Aorta (tissue), 5 donors: ENCODE measurements at places on chromosomes 16 and 17. TPM values are rescaled to one million over a fixed set of nuclear protein-coding genes. Genes with fewer than 3 reads are reported as not detected.

The ADAMTS18 gene
- 0.03 TPM for polyA plus RNA-seq

DNA sequence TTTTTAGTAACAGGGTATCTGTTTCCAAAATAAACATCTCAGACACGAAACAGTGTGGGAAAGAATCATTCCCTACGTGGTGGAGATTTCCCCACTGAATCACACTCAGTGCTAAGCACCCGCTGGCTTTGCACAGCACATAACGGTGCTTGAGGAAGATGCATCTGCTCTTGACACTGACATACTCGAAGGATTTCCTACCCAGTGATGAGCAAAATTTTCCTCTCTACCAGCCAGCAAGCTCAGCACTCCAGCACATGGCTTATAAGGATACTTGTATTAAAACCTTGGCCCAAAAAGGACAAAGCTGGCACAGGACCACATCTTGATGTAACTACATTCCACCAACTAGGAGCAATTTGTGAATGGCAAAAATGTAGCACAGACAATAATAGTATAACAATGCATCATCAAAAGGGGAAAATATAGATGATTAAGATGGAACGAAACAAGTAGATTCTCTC lies 59.0 kb downstream of the ANKFY1 start:
- DNase-seq: peak; percentile 71

DNA sequence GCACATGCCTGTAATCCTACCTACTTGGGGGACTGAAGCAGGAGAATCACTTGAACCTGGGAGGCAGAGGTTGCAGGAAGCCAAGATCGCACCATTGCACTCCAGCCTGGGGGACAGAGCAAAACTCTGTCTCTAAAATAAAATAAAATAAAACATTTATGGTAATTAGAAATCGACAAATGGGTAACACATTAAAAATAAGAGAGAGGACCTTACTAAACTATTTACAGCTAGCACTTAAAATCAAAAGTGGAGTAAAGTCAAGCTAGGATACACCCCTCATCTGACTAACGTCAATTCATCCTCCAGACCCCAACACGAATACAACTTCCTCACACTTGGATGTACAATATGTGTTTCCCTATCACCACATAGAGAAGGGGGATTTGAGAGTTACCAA lies 27.8 kb upstream of the RHOT1 start:
- DNase-seq: no peak

- no peak for DNase-seq
These were observed 921.4 kb upstream of the EEF2KMT start for GRCh38 chr16:6018848-6019489.

DNA sequence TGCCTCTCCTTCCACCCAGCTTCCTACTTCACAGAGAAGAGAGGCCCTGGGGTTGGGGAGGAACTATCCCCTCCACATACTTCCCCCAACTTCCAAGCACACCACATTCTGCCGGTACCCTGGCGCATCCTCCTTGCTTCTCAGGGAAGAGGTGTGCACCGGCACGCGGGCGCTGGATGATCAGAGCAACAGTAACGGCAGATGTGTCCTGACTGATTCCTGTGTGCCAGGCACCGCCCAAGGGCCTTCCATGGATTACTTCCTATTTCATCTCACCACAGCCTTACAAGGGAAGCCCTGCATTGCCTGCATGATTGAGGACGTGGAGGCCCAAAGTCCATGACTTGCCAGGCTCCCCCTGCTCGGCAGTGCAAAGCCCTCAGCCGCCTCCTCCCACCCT lies 21.1 kb upstream of the MLKL start:
- no peak for DNase-seq

- no peak for DNase-seq
These were observed 769.0 kb downstream of the KCNJ2 start for GRCh38 chr17:70938336-70938735.

GRCh38 chr17:17812211-17813054 lies 24.4 kb downstream of the SREBF1 start:
- peak; percentile 80 for DNase-seq

DNA sequence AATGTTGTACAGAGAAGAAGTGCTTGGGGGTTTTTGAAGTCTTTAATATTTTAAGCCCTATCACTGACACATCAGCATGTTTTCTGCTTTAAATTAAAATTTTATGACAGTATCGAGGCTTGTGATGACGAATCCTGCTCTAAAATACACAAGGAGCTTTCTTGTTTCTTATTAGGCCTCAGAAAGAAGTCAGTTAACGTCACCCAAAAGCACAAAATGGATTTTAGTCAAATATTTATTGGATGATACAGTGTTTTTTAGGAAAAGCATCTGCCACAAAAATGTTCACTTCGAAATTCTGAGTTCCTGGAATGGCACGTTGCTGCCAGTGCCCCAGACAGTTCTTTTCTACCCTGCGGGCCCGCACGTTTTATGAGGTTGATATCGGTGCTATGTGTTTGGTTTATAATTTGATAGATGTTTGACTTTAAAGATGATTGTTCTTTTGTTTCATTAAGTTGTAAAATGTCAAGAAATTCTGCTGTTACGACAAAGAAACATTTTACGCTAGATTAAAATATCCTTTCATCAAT lies 57.8 kb downstream of the HLF start:
- DNase-seq: no peak

The CNTNAP4 gene
- not detected for polyA plus RNA-seq

GRCh38 chr16:22784690-22785214 lies 29.2 kb upstream of the HS3ST2 start:
- no peak for DNase-seq

DNA sequence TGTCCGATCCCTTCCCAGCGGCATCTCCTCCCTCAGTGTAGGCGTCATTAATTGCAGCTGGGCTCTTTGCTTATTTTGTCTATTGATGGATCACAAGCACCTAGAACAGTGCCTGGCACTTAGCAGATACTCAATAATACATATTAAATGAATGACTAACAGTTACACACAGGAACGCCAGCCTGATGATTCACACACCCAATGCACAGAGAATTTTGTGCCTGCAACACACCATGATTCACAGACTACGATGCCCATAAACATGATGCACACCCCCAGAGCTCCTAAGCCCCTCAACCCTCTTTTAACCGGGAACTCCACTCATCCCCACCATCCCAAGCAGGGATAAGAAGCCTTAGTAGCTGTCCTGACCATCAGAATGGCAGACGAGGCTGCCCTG lies 66.6 kb upstream of the TMEM97 start:
- no peak for DNase-seq

DNA sequence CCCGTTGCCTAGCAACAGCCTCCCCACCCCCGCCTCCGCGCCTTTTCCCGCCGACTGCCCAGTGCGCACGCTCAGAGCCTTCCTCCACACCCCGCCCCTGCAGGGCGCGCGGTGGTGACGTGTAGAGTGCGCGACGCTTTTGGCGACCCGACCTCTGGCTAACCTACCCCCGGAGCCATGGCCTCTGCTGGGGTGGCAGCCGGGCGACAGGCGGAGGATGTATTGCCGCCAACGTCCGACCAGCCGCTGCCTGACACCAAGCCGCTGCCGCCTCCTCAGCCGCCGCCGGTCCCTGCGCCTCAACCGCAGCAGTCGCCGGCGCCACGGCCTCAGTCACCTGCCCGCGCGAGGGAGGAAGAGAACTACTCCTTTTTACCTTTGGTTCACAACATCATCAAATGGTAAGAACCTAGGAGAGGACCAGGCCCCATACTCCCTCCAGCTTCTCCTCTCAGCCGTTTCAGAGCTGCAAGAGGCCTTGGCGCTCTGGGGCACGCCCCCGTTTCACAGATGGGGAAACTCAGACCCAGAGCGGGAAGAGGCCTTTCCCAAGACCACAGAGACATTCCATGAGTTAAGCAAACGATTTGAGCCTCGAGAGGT lies at the start of gene MED9:
Gene MED9, plus strand, starts transcription at position 136 of the 603 bp plus-strand sequence. Its CDS starts 42 bp downstream, at position 178.
- peak; percentile 95 for DNase-seq

DNA sequence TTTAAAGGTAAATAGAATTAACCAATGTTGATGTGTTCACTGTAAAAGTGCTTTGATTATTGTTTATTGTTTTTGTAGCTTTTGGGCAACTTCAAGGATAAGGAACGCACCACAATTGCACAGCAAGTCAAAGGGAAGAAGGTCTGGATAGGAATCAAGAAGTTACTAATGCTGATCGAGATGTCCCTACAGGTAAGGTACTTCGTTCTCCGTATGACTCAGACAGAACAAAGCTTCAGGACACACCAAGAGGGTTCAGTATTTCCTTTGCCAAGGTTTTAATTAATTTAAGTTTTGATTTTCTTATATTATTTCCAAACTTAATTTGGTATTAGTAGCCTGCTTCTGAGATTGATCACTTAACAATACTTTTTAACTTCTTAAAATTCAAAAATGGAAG lies 67.1 kb downstream of the WNT3 start:
- no peak for DNase-seq

DNA sequence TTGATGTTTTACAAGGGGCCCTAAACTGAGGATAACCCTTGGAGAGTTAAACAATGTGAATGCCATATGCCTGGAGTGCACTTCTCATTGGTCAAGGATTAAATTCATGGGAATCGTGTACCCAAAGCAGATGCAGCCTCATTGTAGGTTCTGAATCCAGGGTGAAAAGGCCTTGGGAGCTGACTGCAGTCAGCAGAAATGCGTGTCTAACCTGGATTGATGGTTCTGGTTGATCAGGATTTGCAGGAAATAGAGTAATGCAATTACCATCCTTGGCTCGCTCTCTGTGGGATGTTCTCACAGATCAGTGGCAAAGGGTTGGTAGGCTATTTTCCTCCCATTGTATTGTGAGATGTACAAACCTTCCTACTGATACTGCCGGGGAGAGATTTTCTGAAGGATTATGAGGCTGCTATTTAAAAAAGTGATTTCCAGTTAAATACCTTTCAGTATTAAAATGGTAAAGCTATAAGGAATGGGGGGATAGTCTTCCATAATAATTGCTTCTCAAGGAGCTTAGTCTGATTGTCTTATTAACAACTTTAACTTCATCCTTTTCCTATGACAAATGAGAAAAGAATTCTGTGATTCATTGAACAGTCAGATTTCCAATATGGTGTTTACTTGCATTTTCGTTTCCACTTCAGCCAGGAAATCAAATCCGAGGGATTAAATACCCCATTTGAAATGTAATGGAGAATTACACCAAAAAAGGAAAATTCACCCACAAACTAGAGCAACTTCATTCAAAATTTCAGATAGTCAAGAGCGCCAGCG lies 1028.1 kb upstream of the EEF2KMT start:
- no peak for DNase-seq

The CMTM1 gene
- not detected for polyA plus RNA-seq

The GAS2L2 gene
- not detected for polyA plus RNA-seq
